ENCODE measurements at places on chromosomes 1 and 21. TPM values are rescaled to one million over a fixed set of nuclear protein-coding genes. Genes with fewer than 3 reads are reported as not detected.

DNA sequence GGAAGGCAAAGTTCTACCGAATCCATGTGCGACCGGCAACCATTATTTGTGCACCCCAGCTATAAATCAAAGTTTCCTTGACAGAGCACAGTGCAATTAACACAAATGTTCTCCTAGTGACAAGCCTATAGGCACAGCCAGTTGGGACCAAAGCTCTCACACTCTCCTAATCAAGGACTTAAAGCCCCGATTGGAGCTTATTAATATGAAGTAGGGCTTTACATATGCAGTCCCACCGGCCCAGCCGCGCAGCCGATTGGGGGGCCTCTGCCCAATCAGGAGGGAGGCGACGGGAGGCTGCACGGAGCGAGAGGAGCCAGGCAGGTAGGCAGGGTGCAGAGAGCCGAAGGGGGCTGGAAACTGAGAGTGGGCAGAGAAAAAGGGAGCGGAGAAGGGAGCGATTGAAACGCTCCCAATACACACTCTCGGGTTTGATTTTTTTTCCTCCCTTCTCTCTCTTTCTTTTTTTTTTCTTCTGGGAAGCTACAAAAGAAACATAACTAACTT is at the start of gene ESRRG:
TSS of gene ESRRG (minus strand) at position 156 of the 507 bp plus-strand sequence. CDS start at position 26, 130 bp downstream.
- no peak for DNase-seq

DNA sequence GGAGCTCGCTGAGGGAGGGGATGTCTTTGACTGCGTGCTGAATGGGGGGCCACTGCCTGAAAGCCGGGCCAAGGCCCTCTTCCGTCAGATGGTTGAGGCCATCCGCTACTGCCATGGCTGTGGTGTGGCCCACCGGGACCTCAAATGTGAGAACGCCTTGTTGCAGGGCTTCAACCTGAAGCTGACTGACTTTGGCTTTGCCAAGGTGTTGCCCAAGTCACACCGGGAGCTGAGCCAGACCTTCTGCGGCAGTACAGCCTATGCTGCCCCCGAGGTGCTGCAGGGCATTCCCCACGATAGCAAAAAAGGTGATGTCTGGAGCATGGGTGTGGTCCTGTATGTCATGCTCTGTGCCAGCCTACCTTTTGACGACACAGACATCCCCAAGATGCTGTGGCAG is 1.4 kb downstream of the TSSK3 start:
- DNase-seq, result no peak

DNA sequence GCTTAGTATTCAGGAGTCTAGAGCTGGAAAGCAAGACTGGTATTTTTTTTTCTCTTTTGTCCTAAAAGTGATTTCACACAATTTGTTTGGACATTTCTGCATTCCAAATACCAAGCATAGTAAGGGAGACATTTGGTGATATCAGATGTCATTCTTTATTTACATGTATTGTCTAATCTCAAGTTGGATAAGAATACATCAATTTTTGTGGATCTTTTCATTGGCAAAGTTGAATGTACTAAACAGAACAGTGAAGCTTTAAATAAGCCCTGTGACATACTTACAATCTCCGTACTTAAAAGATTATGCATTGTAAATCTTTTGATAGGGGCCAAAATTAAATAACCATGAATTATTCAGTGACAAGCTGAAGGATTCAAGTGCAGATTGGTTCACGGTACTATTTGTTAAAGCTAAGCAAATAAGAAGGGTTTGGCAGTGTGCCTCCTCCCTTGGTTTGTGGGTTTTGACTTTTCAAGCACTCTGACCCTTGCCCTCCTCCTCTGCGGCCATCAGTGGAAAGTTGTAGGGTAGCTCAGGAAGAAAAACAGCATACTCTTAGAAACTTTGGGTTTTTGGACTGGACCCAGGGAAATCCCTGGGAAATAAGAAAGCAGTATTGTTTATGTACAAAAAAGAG is 663.7 kb downstream of the ADGRL2 start:
- no peak for DNase-seq

DNA sequence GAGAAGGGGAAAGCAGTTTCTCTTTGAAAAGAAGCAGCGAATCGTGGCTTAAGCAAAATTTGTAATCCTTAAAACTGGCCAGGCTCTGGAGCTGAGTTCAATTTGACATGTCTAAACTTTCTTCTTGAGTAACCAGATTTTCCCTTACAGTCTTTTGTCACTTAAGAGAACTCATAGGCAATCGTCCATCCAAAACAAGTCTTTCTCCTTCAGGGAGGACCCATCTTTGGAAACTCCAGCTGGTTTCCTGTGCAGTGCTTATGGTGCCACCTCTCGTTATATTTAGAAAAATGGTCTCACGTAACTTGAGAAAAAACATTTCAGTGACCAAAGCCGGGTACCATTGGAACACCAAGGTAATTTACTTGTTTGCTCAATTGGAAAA is 1.8 kb upstream of the PTTG1IP start:
- peak; percentile 72 for DNase-seq

DNA sequence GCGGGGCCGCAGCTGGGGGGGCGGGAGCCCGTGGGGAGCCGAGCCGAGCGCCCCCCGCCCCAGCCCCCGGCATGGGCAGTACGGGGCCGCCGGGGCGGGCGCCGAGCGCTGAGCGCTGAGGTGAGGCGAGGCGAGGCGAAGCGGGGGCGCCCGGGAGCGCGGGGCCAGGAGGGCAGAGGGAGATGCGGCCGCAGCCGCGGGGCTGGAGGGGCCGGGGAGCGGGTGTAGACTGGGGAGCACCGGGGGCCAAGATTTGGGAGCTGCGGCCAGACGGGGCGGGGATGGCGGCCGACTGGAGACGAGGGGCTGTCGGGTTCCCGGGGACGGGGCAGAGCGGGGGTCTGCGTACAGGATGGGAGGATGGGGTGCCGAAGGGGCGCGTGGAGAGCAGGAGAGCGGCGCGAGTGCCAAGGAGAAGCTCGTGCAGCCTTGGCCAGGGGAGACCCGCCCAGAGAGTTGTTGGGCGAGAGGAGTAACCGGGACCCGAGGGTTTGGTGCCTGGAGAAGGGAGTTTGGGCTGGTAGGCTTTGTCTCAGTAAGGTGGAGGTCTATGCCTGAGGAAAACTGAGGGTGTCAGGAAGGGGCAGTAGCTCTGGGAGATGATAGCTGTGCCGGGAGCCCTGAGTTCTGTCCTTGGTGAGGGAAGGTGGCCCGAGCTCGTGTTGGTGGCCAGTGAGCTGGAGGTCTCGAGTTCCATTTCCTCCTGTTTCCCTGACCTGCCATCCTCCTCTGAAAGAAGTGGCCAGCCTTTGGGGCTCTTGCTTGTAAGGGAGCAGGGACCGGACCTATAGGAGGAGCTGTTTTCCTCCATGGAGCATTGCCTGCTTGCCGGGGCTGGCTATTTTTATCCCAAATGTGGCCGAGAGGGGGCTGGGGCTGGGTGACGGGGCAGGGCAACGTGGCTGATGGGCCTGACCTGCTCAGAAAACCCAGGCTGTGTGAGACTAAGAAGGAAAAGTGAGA is 539 bp downstream of the ATP8B2 start:
- DNase-seq, result peak; percentile 86

DNA sequence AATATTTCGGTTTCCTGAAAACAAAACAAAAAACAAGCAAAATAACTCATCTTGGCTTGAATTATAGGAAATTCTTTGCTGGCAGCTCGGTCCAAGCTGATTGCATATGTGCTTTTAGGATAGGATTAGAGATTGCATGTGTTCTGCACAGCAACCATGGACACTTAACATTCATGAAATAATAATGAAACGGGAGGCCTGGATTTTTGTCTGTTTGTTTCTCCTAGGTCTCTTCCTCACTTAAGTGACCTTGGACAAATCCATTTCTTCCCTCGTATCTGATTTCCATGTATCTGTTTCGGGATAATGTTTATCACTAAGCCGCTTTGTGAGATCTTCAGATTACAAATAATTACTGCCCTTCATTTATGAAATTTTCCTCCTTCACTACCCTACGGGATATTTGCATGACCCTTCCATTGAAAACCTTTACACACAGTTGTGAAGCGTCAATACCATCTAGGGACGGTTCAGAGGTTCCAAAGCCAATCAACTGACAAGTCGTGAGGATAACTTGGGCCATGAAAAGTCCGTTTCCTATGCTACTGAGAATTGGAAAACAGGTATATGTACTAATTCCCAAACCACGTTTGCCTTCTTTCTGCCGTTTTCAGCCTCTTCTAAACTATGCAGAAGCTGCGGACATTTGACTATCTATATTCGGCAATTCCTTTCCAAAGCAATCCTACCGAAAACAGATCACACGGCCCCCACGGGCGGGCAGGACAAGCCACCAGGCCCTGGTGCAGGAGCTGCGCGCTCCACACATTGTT is 1.3 kb upstream of the H3-3A start:
- no peak for DNase-seq

MPL gene
- total RNA-seq, result not detected

GRCh38 chr1:29709704-29710280 is 473.5 kb downstream of the PTPRU start:
- peak; percentile 73 for DNase-seq

DNA sequence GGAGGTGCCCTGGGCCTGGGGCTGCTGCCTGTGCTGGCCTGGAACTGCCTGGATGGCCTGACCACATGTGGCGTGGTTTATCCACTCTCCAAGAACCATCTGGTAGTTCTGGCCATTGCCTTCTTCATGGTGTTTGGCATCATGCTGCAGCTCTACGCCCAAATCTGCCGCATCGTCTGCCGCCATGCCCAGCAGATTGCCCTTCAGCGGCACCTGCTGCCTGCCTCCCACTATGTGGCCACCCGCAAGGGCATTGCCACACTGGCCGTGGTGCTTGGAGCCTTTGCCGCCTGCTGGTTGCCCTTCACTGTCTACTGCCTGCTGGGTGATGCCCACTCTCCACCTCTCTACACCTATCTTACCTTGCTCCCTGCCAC is 1.8 kb downstream of the GPR3 start:
- no peak for DNase-seq

TMEM234 gene
- 8.7 TPM for total RNA-seq

DNA sequence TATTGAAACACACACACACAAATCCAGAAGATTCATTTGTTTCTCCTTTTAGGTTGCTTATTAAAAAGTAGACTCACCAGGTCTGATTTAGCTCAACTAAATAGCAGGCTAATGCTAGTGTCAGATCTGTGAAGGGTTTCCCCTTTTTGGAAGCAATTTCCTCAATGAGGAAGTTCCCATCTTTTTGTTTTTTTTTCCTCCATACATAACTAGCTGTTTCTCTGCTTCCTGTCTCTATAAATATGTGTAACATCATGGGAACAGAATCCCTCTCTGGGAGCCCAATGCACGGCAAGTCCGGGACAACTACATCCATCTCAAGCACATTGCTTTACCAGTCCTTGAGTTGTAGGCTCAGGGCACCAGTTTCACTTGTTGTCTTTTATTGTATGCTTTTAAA is 1421.1 kb downstream of the PLA2G4A start:
- peak; percentile 63 for DNase-seq

GSTM5 gene
- not detected for total RNA-seq

TRIM17 gene
- not detected for total RNA-seq

FAM72D gene
- 0.87 TPM for total RNA-seq

GRCh38 chr1:17176306-17177061 is 28.4 kb upstream of the PADI1 start:
- DNase-seq, result no peak

H3-3A gene
- total RNA-seq, result 200 TPM

DNA sequence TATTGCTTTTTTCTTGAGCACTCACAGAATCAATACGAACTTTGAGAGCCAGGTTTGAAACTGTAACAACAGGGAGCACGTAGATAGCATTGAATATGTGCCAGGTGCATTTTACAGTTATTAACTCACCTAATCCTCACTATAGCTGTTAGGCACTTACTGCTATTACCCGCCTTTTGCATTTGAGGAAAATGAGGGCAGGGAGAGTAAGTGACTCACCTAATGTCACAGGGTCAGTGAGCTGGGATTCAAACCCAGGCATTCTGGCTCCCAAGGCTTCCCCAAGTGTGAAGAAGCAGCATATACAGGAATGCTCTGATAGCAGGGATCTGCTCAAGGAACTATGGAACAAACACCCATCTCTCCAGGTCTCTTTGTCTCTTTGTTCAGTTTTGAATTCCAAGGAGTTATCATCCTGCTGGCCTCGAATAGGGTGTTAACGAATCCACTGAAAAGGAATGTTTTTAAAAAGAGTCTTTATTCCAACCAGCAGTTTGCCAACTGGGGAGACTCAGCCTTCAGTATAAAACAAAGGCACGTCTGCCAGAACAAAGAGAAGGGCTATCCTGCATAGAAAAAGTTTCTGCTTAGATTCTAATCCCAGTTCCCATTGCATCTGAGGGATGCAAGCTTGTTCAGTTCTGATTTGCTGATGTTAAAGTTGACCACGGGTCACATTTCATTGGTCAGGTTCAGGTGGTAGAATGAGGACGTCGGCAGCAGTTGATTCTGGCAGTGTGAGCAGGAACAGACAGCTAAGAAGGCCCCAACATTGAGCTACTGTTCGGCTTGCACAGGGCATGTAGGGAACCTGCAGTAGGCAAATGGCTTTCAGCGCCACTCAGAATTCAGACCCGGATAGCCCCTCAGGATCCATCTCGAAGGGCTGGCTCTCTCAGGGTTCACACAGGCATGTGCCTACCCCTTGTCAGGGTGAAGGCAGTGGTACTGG is 22.1 kb downstream of the TRIM67 start:
- DNase-seq, result no peak

C1orf210 gene
- not detected for total RNA-seq

DNA sequence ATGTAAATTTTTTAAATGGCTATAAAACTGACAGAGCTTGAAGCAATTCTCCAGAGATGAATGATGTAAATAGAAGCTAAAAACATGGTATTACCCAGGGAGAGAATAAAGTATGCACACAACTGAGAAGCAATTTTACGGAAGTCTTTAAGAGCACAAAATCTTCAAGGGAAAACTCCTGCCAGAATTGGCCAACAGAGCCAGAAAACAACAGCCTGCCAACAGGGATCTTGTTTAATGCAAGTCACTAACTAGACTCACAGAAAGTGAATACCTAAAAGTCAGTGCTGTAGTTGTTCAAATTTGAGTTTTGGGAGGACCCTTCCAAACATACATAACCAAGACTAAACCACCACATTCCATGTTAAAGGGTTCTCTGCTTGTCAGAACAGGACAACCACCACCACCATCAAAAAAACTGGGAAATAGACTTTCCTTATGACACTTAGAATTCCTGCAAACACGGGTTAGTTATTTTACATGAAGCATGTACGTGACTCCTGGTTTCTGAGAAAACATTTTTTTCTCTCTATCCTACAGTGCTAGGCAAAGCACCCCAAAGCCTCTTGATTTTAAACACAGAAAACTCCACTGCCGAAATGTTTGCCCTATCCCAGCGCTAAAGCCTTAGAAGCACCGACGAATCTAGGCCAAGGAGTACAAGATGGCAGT is 1.6 kb downstream of the EPS15 start:
- no peak for DNase-seq

DNA sequence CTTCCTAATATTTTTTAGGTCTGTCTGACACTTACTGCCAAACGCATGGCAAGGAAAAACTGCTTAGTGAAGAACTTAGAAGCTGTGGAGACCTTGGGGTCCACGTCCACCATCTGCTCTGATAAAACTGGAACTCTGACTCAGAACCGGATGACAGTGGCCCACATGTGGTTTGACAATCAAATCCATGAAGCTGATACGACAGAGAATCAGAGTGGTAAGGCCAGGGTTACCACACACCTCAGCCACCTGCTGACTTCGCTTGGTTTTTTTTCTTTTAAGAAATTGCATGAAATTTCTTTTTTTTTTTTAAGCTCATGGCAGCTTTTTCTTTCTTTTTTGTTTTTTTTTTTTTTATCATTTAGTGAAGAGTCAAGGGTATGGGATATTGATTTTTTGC is 17.2 kb downstream of the ATP1A1 start:
- no peak for DNase-seq

- DNase-seq, result no peak
These were observed 32.8 kb downstream of the ASTN1 start for GRCh38 chr1:177131723-177132122.

GRCh38 chr1:184060316-184060715 is 8.8 kb downstream of the TSEN15 start:
- no peak for DNase-seq

- DNase-seq, result no peak
These were observed 84.1 kb upstream of the RRP15 start for GRCh38 chr1:218200979-218201378.
